Activated T-cell treated with anti-CD3 and anti-CD28 coated beads, Interleukin-2, amount 50 U/mL, for 24 hours (primary cell): ENCODE measurements at places on chromosomes 11 and 22.

GRCh38 chr22:36442506-36443197 lies 38.8 kb downstream of the TXN2 start:
- no peak for DNase-seq

DNA sequence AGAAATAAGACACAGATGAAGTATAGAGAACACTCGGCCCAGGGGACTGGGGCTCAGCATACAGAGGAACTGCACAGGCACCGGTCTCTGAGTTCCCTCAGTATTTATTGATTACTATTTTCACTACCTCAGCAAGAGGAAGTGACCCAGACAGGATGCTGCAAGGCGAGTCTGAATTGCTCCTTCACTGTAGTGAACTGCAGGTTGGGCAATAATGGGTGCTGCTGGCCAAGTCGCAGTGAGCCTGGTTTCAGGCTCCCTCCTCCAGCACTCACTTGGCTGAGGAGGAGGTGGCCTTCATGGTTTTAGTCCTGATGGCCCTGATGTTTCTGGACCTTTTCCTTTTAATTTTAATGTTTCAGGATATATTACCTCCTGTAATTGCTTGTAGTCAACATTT lies 10.4 kb downstream of the OR52K2 start:
- DNase-seq, result no peak

- DNase-seq, result no peak
Observed at GRCh38 chr11:106021181-106021966, 666 bp downstream of the MSANTD4 start.

DNA sequence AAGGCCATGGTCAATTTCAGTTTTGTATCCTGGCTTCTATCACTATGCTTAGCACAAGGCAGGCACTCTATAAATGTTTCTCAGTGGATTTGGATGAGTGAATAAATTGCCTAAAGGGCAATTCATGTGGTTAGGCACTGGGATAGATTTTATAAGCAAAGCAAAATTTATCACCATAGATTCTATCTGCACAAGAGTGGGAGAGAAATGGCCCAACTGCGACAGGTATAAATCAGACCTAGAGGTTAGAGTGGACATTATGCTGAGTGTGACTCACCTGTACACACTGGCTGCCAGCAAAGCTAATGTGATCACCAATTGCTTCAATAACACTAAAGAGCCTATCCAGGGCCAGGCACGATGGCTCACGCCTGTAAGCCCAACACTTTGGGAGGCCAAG lies 514.0 kb downstream of the BUD13 start:
- no peak for DNase-seq

- no peak for DNase-seq
Observed at GRCh38 chr11:60158636-60159035, 24.2 kb downstream of the MS4A6A start.

- DNase-seq, result no peak
Observed at GRCh38 chr11:107041088-107041444, 22.8 kb upstream of the GUCY1A2 start.

DNA sequence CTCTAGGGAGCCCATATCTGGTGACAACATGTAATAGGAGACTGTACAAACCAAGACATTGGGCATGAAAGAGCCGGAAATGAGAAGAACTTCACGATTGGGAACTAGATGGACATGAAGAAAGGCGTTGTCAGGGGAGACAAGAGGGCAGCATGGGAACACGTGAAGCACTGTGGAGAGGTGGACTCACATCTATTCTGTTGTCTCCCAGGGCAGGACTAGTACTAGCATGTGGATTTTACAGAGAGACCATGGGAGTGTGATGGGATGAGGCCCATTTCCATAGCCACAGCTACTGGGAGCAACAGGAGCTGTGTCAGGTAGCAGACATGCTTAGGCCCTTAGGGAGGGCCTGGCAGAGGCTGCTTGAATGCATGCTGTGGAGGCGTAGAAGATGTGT lies 333.9 kb downstream of the OPCML start:
- DNase-seq, result no peak
